ENCODE measurements at places on chromosomes 1 and 21.
A peak's percentile ranks its signal among the peaks of the same experiment; 100 is the strongest.

- peaks cover 18% of the 10 kb centered on the region for H3K4me1 ChIP-seq
- no peaks in the 10 kb centered on the region for H3K36me3 ChIP-seq
- no peaks in the 10 kb centered on the region for H3K27me3 ChIP-seq
Measured at GRCh38 chr1:175268720-175269119, 76.1 kb upstream of the KIAA0040 start.

GRCh38 chr21:25640202-25640942, 1.3 kb downstream of the JAM2 start:
- no peak for DNase-seq
- peaks cover 39% of the 10 kb centered on the region for H3K27me3 ChIP-seq
- no peak overlapping the region for H3K27ac ChIP-seq
- H3K4me1 ChIP-seq: no peaks in the 10 kb centered on the region
- H3K36me3 ChIP-seq: no peaks in the 10 kb centered on the region

- H3K27ac ChIP-seq: no peak overlapping the region
- peaks cover 5% of the 10 kb centered on the region for H3K4me1 ChIP-seq
- H3K36me3 ChIP-seq: peaks cover 8% of the 10 kb centered on the region
- no peak overlapping the region for H3K4me3 ChIP-seq
- no peaks in the 10 kb centered on the region for H3K27me3 ChIP-seq
- DNase-seq: no peak
Measured at GRCh38 chr1:16326833-16327404, 25.4 kb downstream of the FBXO42 start.

- no peaks in the 10 kb centered on the region for H3K4me1 ChIP-seq
- H3K4me3 ChIP-seq: no peak overlapping the region
- 0 out of 2 replicates have a peak, but pooled peaks cover 3% of the 10 kb centered on the region for H3K36me3 ChIP-seq
- peak; percentile 19 for DNase-seq
Measured at GRCh38 chr21:42578034-42578433, 64.4 kb downstream of the SLC37A1 start.

- H3K27me3 ChIP-seq: no peaks in the 10 kb centered on the region
- peaks cover 77% of the 10 kb centered on the region for H3K36me3 ChIP-seq
- H3K27ac ChIP-seq: peak overlapping the region; percentile 90
- H3K4me3 ChIP-seq: no peak overlapping the region
- H3K4me1 ChIP-seq: peaks cover 55% of the 10 kb centered on the region
- no peak for DNase-seq
Measured at GRCh38 chr1:201294876-201295275, 11.6 kb downstream of the PKP1 start.

GRCh38 chr1:76084029-76084627, 9.6 kb downstream of the ST6GALNAC3 start:
- no peaks in the 10 kb centered on the region for H3K27me3 ChIP-seq
- no peaks in the 10 kb centered on the region for H3K36me3 ChIP-seq
- H3K4me1 ChIP-seq: no peaks in the 10 kb centered on the region

DNA sequence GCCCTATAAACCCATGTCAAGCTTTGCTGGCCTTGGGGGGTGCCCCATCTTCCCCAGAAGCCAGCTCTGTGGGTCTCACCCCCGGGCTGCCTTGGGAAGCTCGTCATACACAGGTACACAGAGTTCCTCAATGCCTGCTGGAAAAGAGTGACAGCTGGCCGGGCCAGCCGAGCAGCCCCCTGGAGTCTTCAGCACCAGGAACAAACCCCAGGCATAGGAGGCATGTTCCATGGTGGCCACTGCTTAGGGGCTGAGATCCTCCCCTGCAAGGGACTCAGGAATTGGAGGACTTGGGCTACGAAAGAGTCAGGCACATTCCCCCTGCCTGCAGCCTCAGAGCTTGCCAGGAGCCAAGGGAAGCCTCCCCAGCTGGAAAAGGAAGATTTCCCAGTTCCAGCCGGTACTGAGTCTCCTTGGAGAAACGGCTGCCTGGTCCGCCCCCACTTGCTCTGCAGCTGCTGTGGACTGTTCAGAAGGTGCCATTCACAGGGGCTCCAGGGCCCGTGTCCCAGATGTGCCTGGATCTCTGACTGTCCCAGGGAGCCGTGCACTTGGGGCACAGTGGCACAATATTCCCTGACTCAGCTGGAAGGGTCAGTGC, 89.5 kb downstream of the STUM start:
- no peak overlapping the region for H3K4me3 ChIP-seq
- no peak overlapping the region for H3K27ac ChIP-seq
- no peak for DNase-seq
- H3K27me3 ChIP-seq: no peaks in the 10 kb centered on the region
- no peaks in the 10 kb centered on the region for H3K36me3 ChIP-seq

DNA sequence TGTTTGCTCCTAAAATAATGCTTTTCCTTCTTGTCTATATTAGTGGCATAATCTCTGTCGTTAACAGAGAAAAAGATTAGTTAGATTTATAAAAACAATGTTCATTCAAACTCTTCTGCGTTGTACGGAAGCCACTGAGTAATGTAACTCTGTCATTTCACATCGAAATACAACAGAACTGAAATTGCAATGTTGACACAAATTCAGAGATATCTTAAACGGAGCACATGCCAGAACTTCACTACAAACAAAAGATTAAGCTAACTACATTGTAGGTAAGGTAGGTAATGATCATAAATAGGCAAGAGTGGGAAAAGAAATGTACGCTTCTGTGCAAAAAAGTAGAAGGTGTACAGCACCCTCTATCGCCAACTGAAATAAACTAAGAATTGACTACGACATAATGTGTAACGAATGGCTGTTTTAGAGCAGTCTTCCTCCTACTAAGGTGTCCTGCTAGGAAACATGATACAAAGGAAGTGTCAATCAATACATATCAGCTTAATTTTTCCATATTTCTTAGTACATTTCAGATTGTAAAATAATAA, 56.6 kb downstream of the PCNX2 start:
- no peak for DNase-seq
- no peak overlapping the region for H3K27ac ChIP-seq
- no peaks in the 10 kb centered on the region for H3K27me3 ChIP-seq
- H3K4me3 ChIP-seq: no peak overlapping the region
- H3K36me3 ChIP-seq: peaks cover 15% of the 10 kb centered on the region

DNA sequence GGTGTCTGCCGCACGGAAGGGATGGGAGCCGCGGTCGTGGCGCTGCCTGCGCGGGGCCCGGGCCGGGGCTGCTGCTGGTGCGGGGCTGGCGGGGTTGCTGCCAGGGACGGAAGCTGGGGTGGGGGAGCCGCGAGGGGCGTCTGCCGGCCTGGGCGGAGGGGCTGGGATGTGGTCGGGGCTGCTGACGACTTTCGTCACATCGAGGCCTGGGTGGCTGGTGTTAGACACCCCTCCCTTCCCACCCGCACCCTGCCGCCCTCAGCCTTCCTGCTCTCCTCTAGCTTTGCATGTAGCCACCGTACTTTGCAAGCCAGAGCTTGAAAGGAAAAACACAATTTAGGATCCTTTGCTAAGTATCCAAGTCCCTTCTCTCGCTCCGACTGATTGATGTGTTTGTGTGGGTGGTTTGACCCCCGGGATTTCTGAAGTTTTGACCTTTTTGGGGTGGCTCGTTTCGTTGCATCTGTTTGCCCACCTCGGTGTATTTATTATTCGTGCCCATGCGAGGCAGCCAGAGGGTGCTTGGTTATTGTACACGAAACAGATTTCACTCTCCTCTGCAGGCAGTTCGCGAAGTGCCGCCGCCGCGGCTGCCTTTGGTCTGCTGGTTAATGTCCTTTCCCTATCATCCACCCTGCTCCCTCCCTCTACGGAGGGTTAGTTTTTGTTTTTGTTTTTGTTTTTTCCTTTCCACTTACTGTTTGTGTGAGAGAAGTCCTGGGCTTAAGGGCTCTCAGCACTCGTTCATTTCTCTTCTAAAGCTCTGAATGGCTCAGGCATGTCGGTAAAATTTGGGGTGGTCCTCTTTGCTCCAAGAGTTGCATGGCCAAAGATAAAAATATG, 868 bp downstream of the C1orf21 start:
- peak overlapping the region; percentile 68 for H3K27ac ChIP-seq
- H3K4me1 ChIP-seq: peaks cover 23% of the 10 kb centered on the region
- H3K36me3 ChIP-seq: no peaks in the 10 kb centered on the region
- no peaks in the 10 kb centered on the region for H3K27me3 ChIP-seq

DNA sequence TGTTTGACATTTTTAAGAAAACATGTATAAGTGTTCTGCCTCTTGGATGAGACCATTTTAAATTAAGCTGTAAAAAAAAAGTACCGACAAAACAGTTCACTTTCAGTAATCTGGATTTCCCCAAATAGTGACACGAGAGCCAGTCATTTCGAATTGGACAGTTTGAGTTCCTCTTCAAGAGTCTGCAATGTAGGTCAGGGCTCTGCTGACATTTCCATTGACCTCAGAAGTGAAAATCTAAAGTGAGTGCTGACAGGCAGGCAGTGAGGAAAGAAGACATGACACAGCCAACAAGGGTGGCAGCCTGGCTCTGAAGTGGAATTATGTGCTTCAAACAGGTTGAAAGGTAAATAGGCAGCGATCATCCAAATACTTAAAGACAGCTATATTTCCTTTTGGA, at the start of gene IL23R:
TSS of gene IL23R (plus strand) at position 259 of the 400 bp plus-strand sequence. CDS start 1,667 bp downstream, outside the sequence.
- peaks cover 5% of the 10 kb centered on the region for H3K4me1 ChIP-seq
- H3K4me3 ChIP-seq: no peak within 1 kb of the TSS
- no peaks in the 10 kb centered on the region for H3K27me3 ChIP-seq
- no peaks in the 10 kb centered on the region for H3K36me3 ChIP-seq

DNA sequence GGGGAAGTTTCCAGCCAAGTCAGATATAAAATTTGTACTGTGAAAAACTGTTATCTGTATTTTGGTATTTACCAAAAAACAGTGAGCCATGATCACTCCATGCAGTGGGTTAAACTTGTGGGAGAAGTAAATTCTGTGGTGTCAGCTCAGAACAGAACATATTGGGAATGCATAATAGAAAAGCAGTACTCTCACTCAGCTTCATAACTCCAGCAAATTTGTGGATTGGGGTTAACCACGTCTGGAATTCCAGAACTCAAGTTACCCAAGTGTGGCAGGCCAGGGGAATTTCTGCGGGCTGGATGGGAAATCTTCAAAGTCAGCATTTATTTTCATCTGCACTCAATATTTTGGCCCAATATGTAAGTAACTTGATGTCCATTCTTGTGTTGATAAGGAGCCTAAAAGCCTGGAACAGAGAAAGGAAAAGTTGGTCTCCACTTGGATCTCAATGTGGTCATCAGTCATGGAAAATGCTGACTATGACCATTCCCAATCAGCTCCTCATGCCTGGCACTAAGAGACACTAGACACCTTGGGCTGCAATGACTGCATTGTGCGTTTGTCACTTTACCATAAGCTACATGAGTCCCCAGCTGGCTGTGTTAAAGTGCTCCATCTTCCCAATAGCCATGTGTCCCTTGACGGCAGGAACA, 39.1 kb upstream of the ENAH start:
- no peak overlapping the region for H3K27ac ChIP-seq
- H3K4me1 ChIP-seq: no peaks in the 10 kb centered on the region
- DNase-seq: no peak
- no peaks in the 10 kb centered on the region for H3K27me3 ChIP-seq
- H3K4me3 ChIP-seq: no peak overlapping the region

DNA sequence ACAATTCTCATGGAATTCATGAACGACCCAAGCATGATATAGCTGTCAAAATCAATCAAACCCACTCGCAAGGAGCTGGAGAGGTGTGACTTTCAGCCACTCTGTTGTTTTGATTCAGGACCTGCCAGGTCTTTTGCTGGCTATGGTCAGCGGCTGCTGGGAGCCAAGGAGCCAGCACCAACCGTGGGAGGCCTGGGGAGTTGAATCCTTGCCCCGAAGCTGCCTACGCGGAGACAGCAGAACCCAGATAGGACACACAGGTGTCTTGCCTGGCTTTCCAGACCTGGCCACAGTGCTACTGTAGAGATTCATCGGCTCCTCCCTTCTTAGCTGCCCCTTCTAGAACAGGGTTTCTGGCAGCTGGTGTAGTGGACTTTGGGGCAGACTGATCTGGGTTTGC, 42.7 kb downstream of the ZSCAN20 start:
- no peaks in the 10 kb centered on the region for H3K4me1 ChIP-seq
- H3K27ac ChIP-seq: no peak overlapping the region
- no peaks in the 10 kb centered on the region for H3K36me3 ChIP-seq
- H3K4me3 ChIP-seq: no peak overlapping the region
- DNase-seq: no peak

- peak; percentile 43 for DNase-seq
- no peak overlapping the region for H3K27ac ChIP-seq
- no peaks in the 10 kb centered on the region for H3K27me3 ChIP-seq
- H3K36me3 ChIP-seq: no peaks in the 10 kb centered on the region
Measured at GRCh38 chr1:240492832-240493440, 119.0 kb downstream of the GREM2 start.

DNA sequence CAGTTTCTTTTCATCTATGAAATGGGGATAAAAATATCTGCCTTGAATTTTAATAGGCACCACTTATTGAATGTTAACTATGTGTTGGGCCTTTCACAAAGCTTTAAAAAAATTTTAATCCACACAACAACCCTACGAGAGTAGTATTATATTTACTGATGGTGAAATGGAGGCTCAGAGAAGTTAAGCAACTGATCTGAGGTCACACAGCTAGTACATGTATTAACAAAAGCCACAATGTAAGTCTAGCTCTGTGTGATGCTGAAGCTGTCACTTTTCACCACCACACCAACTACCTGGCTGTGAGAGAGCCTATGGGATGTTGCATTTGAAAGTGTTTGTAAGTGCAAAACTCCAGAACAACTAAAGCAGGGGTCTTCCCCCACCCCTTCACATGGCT, 44.1 kb downstream of the LRRN2 start:
- no peaks in the 10 kb centered on the region for H3K36me3 ChIP-seq
- no peak for DNase-seq
- H3K4me1 ChIP-seq: no peaks in the 10 kb centered on the region
- no peak overlapping the region for H3K27ac ChIP-seq
- no peaks in the 10 kb centered on the region for H3K27me3 ChIP-seq

DNA sequence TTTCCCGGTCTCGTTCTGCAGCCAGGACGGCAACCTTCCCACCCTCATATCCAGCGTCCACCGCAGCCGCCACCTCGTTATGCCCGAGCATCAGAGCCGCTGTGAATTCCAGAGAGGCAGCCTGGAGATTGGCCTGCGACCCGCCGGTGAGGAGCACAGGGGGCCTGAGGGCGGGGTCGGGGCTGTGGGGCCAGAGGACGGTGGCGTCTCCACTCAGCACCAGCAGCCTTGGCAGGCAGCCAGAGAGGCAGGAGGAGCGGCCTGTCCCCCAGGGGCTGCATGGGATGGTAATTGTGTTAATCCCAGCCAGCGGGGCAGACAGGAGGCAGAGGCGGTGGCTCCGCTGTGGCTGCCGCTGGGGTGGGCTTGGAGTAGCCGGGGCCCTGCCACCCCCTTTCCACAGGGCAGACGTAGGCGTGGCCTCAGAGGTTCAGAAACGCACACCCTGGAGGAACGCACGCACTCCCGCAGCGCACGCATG, 12.1 kb downstream of the SAMD11 start:
- no peak overlapping the region for H3K4me3 ChIP-seq
- H3K4me1 ChIP-seq: no peaks in the 10 kb centered on the region
- no peaks in the 10 kb centered on the region for H3K36me3 ChIP-seq
- H3K27ac ChIP-seq: no peak overlapping the region

- H3K36me3 ChIP-seq: no peaks in the 10 kb centered on the region
- peaks cover 9% of the 10 kb centered on the region for H3K4me1 ChIP-seq
- H3K27me3 ChIP-seq: no peaks in the 10 kb centered on the region
- DNase-seq: no peak
- no peak overlapping the region for H3K27ac ChIP-seq
Measured at GRCh38 chr1:244065063-244065793, 14.1 kb downstream of the ZBTB18 start.

- peak; percentile 54 for DNase-seq
- peaks cover 13% of the 10 kb centered on the region for H3K4me1 ChIP-seq
- no peaks in the 10 kb centered on the region for H3K27me3 ChIP-seq
- H3K27ac ChIP-seq: no peak overlapping the region
- peaks cover 10% of the 10 kb centered on the region for H3K36me3 ChIP-seq
Measured at GRCh38 chr21:44765231-44766013, 36.2 kb downstream of the UBE2G2 start.

- no peak overlapping the region for H3K4me3 ChIP-seq
- no peaks in the 10 kb centered on the region for H3K36me3 ChIP-seq
- no peak overlapping the region for H3K27ac ChIP-seq
- no peak for DNase-seq
Measured at GRCh38 chr1:12711536-12711935, 4.4 kb upstream of the AADACL3 start.
